ENCODE measurements at places on chromosomes 12 and 14. TPM values are rescaled to one million over a fixed set of nuclear protein-coding genes. Genes with fewer than 3 reads are reported as not detected.

KRT76 gene
- not detected for total RNA-seq

PPP1CC gene
- total RNA-seq, result 285 TPM

MGST1 gene
- total RNA-seq, result not detected

GPR132 gene
- 11.3 TPM for total RNA-seq

CFAP251 gene
- 0.62 TPM for total RNA-seq

PTCSC3 gene
- not detected for total RNA-seq

KCNJ8 gene
- total RNA-seq, result not detected

TMEM121 gene
- total RNA-seq, result 9.3 TPM

GNPNAT1 gene
- total RNA-seq, result 26.9 TPM

SRSF9 gene
- 164 TPM for total RNA-seq

LRRC10 gene
- not detected for total RNA-seq

IAPP gene
- not detected for total RNA-seq

LRRK2 gene
- not detected for total RNA-seq

GALNT16 gene
- 0.02 TPM for total RNA-seq

DNA sequence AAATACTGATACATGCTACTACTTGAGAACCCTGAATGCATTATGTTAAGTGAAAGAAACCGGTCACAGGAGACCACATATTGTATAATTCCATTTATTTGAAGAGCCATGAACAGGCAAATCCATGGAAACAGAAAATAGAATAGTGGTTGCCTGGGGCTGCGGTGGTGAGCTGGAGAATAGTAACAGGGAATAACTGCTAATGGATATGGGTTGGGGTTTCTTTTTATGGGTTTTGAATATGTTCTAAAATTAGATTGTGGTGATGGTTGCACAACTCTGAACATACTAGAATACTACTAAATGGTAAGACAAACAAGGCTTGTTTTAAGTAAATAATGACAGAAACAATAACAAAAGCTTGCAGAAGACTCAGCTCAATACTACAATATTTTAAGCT lies 293.0 kb downstream of the BTG1 start:
- H3K36me3 ChIP-seq, result no peaks in the 10 kb centered on the region
- H3K4me3 ChIP-seq, result no peak overlapping the region
- H3K4me1 ChIP-seq, result peaks cover 18% of the 10 kb centered on the region

DNA sequence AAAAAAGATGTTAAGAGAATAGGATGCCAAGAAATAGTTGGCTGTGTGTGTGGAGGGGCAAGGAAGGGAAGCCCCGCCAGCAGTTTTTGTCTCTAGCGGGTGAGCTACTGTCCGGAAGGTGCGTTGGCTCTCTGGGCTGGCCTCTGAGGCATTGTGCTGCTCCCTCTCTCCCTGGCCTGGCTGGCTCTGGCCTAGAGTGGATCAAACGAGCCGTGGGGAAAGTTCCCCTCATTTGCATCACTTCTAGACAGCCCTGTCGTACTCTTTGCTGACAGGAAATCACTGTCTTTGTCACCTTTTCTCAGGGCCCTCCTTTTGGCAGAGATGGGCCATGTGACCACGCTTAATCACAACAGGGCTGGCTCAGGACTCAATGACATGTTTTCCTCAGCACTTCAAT lies 236.1 kb upstream of the NPAS3 start:
- no peak overlapping the region for H3K4me3 ChIP-seq
- H3K36me3 ChIP-seq, result no peaks in the 10 kb centered on the region
- H3K4me1 ChIP-seq, result peaks cover 8% of the 10 kb centered on the region
- no peaks in the 10 kb centered on the region for H3K27me3 ChIP-seq
- peak; percentile 59 for DNase-seq

- no peaks in the 10 kb centered on the region for H3K27me3 ChIP-seq
- no peak for DNase-seq
Observed at GRCh38 chr14:75041613-75042012, 9.7 kb downstream of the MLH3 start.

DNA sequence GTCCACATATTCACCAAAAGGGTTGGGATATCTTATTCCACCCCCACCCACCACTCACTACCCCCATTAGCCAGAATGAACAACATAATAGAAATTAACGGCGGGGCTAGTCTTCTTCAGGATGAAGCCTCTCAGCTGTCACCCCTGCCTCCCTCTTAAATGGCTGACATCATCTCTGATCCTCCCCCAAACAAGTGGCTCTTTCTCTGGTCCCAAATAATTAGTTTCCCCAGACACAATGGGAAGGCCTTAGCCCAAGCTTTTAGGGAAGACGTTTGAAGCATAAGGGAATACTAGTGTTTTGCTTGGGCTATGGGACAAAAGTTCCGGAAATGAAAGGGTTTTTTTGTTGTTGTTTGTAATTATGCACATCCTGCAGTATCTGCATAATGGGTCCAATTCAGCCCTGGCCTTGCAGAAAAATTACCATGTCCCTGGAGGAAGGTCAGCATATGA lies 13.8 kb downstream of the STON2 start:
- DNase-seq, result no peak
- peaks cover 4% of the 10 kb centered on the region for H3K27me3 ChIP-seq
- no peak overlapping the region for H3K27ac ChIP-seq
- H3K36me3 ChIP-seq, result no peaks in the 10 kb centered on the region
- no peak overlapping the region for H3K4me3 ChIP-seq

- no peak overlapping the region for H3K27ac ChIP-seq
- H3K27me3 ChIP-seq, result no peaks in the 10 kb centered on the region
- no peak for DNase-seq
- no peaks in the 10 kb centered on the region for H3K4me1 ChIP-seq
- no peaks in the 10 kb centered on the region for H3K36me3 ChIP-seq
- no peak overlapping the region for H3K4me3 ChIP-seq
Observed at GRCh38 chr14:33918256-33918655, 32.6 kb downstream of the EGLN3 start.

DNA sequence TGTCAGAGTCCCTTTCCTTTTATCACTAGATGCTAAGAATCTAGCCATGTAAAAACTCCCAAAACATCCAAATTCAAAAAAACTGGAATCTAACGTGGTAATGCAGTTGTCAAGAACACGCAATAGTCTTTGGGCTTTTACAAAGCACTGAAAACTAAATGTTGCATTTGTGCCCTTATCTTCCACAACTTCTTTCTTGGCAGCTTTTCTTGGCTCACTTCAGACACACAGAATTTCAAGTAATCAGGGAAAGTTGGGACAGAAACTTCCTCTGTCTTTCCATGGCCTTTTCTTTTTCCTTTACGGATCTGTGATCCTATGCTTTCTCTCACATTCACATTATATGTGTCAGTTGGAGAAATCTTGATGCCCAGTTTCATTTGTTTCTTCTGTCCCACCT lies 136.0 kb downstream of the CRADD start:
- peaks cover 5% of the 10 kb centered on the region for H3K36me3 ChIP-seq
- no peak for DNase-seq
- H3K4me3 ChIP-seq, result no peak overlapping the region
- no peak overlapping the region for H3K27ac ChIP-seq

GRCh38 chr12:101823891-101824290 lies 6.9 kb downstream of the GNPTAB start:
- no peaks in the 10 kb centered on the region for H3K27me3 ChIP-seq
- H3K27ac ChIP-seq, result peak overlapping the region; percentile 48
- DNase-seq, result peak; percentile 74
- H3K4me1 ChIP-seq, result peaks cover 76% of the 10 kb centered on the region
- no peak overlapping the region for H3K4me3 ChIP-seq

- H3K36me3 ChIP-seq, result no peaks in the 10 kb centered on the region
- H3K27me3 ChIP-seq, result peaks cover 7% of the 10 kb centered on the region
- H3K27ac ChIP-seq, result no peak overlapping the region
- no peak overlapping the region for H3K4me3 ChIP-seq
- no peak for DNase-seq
Observed at GRCh38 chr12:107126796-107127481, 33.6 kb upstream of the CRY1 start.

GRCh38 chr12:12804011-12804410 lies 9.1 kb upstream of the DDX47 start:
- H3K36me3 ChIP-seq, result no peaks in the 10 kb centered on the region
- H3K4me3 ChIP-seq, result no peak overlapping the region
- H3K27ac ChIP-seq, result no peak overlapping the region
- H3K4me1 ChIP-seq, result peaks cover 61% of the 10 kb centered on the region

DNA sequence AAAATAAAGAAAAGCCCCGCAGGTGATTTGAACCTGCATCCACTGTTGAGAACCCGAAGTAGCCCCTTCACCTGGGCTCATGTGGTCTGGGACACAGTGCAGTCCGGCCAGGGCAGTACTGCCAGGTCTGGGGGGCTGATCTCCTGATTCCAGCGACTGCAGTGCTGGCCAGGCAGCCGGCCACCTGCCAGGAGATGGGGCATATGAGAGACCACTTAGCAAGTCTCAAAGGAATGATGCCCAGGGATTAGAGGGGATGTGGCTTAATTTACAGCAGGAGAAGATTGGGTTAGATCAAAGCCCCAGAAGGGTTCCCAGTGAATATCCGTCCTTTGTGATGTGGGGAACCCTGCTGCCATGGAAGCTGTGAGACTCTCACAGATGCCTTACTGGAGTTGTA lies 113.3 kb downstream of the PRMT8 start:
- peaks cover 5% of the 10 kb centered on the region for H3K36me3 ChIP-seq
- H3K27me3 ChIP-seq, result no peaks in the 10 kb centered on the region
- no peak overlapping the region for H3K27ac ChIP-seq
- no peak overlapping the region for H3K4me3 ChIP-seq
- DNase-seq, result no peak
- no peaks in the 10 kb centered on the region for H3K4me1 ChIP-seq

GRCh38 chr12:92605621-92606170 lies 97.1 kb upstream of the PLEKHG7 start:
- no peaks in the 10 kb centered on the region for H3K27me3 ChIP-seq
- peaks cover 38% of the 10 kb centered on the region for H3K4me1 ChIP-seq
- H3K36me3 ChIP-seq, result peaks cover 7% of the 10 kb centered on the region
- no peak overlapping the region for H3K4me3 ChIP-seq
- DNase-seq, result no peak

- peaks cover 15% of the 10 kb centered on the region for H3K4me1 ChIP-seq
- H3K4me3 ChIP-seq, result no peak overlapping the region
- no peak for DNase-seq
Observed at GRCh38 chr12:55043542-55043941, 23.8 kb downstream of the NEUROD4 start.

DNA sequence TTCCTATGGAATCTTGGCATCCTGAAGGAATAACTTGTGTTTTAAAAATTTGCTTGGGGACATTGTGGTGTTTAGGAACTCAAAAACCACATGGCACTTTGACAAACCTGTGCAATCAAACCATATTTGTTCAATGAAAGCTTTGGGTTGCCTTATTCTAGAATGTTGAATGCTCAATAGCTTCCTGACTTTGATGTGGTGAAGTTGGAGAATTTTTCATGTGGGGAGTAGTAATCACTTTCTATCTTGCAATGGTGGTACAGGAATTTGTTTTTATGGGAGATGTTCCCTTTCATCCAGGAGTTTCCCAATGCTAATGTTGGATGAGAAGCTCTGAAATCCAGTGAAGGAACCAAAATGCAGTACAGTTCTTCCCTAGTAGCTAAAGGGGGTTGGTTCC lies 42.2 kb upstream of the LDHB start:
- no peak overlapping the region for H3K27ac ChIP-seq
- no peak for DNase-seq
- H3K36me3 ChIP-seq, result no peaks in the 10 kb centered on the region
- peaks cover 11% of the 10 kb centered on the region for H3K4me1 ChIP-seq
- H3K27me3 ChIP-seq, result no peaks in the 10 kb centered on the region
- no peak overlapping the region for H3K4me3 ChIP-seq

- no peaks in the 10 kb centered on the region for H3K36me3 ChIP-seq
- DNase-seq, result no peak
- H3K4me1 ChIP-seq, result no peaks in the 10 kb centered on the region
- no peak overlapping the region for H3K4me3 ChIP-seq
Observed at GRCh38 chr12:27095346-27095745, 13.0 kb upstream of the C12orf71 start.

DNA sequence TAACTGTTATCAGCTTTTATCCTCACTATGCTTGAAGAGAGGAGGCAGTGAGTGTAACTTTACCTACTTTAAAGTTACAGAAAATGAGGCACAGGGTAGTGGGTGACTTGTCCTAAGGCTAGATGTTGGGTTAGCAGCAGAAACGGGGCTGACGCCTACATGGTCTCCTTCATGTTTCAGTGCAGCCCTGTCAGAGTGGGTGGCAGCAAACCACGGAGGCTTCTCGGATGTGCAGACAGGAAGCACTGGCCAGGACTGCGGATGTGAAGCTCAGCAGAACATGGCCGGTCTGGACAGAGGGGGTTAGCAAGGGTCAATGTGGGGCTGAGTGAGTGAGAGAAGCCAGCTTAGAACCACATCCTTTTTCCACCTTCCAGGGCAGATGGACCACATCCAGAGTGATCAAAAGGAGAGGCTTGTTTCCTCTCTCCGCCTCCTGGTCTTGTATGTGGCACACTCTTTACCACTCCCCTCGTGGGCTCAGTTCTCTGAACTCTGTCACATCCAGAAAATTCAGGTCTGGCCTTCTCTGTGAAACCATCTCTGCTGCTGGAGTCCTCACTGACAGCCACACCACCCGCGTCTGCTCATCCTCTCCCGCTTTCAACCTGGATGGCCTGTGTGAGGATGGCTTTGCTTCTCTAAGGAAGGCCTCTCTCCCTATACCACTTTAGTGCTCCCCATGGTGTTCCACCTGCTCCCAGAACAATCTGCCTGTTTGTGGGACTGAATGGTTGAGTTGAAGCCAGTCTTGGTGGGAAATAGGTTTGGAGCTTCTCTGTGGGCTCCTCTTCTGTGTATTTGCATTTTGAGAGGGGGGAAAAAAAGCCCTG lies 14.1 kb downstream of the SUSD6 start:
- peak overlapping the region; percentile 54 for H3K4me3 ChIP-seq
- no peaks in the 10 kb centered on the region for H3K27me3 ChIP-seq
- peaks cover 2% of the 10 kb centered on the region for H3K36me3 ChIP-seq
- DNase-seq, result peak; percentile 84
- peaks cover 93% of the 10 kb centered on the region for H3K4me1 ChIP-seq
- H3K27ac ChIP-seq, result peak overlapping the region; percentile 89

- no peak overlapping the region for H3K27ac ChIP-seq
- no peak for DNase-seq
- no peaks in the 10 kb centered on the region for H3K4me1 ChIP-seq
- H3K27me3 ChIP-seq, result no peaks in the 10 kb centered on the region
- no peaks in the 10 kb centered on the region for H3K36me3 ChIP-seq
- H3K4me3 ChIP-seq, result no peak overlapping the region
Observed at GRCh38 chr12:79174626-79175025, 310.1 kb downstream of the SYT1 start.

GRCh38 chr12:76024942-76025600 lies 6.5 kb downstream of the PHLDA1 start:
- no peak overlapping the region for H3K27ac ChIP-seq
- H3K36me3 ChIP-seq, result peaks cover 6% of the 10 kb centered on the region
- H3K27me3 ChIP-seq, result peaks cover 3% of the 10 kb centered on the region
- no peak for DNase-seq

- H3K36me3 ChIP-seq, result no peaks in the 10 kb centered on the region
- no peak overlapping the region for H3K4me3 ChIP-seq
- peaks cover 7% of the 10 kb centered on the region for H3K4me1 ChIP-seq
- peak; percentile 55 for DNase-seq
Observed at GRCh38 chr12:2613326-2614073, 181.3 kb upstream of the FKBP4 start.
